ENCODE measurements at places on chromosomes 5 and 9.

DNA sequence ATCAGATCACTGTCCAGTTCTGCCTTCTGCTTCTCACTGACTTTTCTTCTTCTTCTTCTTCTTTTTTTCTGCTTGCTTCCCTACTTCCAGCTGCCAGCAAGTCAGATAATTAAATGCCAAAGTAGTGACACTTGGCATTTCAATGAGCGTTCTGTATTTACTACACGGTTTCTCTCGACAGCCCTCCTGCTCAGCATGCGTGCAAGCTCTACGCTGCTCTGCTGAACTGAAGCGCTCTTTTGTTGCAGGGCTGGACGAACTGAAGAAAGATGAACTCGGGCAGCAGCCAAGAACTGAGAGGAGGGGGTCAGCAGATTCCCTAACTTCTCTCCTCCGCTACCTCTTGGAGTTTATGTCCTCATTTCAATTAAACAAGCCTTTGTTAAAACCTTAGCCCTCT is 319.1 kb downstream of the GLIS3 start:
- no peak for DNase-seq

GRCh38 chr9:5799314-5799713 is 33.6 kb downstream of the ERMP1 start:
- DNase-seq: peak; percentile 20

DNA sequence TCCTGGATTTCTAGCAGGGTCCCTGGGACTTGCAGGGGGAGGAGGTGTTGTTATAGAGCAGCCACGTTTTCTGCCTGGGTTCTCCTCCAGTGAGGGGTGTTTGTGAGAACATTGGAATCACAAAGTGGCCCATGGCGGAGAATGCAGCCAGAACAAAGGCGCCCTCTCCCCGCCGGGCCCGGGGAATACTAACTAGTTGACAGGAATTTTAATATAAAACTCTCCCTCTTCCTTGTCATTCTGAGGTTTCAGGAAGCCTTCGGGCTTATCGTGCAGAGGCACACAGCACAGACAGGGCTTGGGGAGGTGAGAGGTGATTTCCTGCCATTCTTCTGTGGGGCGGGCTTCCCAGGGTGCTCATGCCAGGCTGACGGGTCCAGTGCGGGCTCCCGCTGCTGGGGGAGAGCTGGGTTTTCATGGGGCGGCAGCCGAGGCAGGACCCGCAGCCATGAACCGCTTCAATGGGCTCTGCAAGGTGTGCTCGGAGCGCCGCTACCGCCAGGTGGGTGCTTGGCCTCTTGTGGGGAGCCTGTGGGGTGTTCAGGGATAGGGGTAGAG is 37.7 kb downstream of the RGS3 start:
- no peak for DNase-seq

DNA sequence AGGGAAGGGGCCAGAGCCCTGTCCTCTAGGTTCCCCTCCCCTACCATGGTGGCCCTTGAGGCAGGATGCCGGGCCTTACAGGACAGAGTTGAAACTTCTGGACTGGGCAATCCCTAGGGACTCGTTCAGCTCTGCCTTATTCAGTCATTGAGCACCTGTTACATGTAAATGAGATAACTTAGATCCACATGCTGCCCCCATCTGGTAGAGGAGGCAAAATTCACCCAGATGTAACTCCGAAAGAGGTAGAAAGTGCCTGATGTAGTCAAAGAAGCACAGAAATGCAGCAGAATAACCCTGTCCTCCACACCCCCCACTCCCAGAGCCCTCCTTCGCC is 1.5 kb downstream of the GGTA1 start:
- peak; percentile 42 for DNase-seq

GRCh38 chr9:96345551-96345950 is 38.0 kb downstream of the SLC35D2 start:
- DNase-seq: no peak

DNA sequence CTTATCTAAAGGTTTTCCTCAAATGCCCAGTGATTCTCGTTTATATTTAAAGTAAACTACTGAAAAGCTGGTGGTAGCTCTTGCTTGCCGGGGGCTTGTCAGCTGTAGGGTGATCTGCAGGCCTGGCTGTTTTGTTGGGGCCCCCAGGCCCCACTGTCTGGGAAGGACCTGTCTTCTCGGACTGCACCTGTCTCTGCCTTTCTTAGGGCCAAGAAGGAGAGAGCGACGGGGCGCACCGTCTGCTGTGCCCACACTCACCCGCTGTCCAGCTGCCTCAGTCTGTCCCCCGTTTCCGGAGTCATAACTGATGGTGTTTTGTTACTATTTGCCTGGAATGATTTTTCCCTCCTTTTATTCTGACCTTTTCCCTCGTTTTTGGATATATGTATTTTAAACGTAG is 94.1 kb upstream of the CACNA1B start:
- DNase-seq: no peak

- DNase-seq: no peak
Measured at GRCh38 chr5:20340126-20340525, 352.1 kb upstream of the CDH18 start.

GRCh38 chr9:137705906-137706305 is 87.1 kb downstream of the EHMT1 start:
- no peak for DNase-seq

GRCh38 chr9:21837501-21837900 is 35.1 kb downstream of the MTAP start:
- DNase-seq: no peak

DNA sequence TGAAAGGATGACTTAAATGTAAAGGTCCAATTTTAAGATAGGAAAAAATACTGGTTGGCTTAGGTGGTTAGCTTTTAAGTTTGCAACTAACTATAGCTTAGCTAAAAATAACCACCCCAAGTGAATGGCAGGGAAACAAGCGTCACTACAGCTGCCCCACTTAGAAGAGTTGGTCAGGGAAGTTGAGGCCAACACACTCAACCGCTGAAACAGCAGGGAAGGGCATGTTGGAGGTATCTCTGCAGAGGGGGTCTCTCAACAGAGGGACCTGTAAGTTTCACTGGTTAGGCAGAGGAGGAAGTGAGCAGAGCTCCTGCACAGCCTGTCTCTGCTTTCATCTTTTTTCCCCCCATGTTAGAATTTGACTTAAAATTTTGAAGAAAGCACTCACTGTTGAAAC is 75.3 kb downstream of the LHFPL2 start:
- no peak for DNase-seq

- no peak for DNase-seq
Measured at GRCh38 chr5:178649580-178649979, 22.7 kb upstream of the CLK4 start.

DNA sequence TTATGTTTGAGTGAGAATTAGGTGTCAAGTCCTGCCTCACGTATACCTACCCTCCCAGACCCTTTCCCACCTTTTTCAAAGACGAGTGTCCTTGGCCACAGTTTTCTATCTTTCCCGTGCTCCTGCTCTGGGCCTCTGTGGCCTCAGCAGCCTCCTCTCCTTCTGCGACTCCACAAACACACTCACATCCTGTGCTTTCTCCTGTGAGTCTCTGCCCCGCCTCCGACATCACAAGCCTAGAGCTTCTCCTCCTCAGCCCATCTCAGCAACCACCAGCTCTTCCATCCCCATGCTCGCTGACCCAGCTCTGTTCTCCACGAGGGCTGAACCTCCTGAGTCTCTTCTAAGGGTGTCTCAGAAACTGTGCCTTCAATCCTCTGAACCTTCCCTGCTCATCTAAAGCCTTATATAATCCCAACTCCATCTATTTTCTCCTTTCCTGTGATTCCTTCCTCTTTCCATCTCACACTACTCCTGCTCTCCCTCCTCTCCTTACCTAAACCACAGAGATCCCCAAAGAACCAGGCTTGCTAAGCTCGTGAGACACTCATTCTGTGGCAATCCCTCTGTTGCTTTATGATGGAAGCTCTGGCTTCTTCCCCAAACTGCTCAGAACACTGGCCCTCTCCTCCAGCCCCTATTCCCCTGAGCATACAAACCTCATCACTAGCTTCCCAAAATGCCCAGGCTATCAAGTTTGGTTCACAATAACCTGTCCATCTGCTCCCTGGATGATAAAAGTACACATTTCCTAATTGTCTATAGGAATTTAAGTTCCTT is 55.2 kb downstream of the RASEF start:
- no peak for DNase-seq

- DNase-seq: no peak
Measured at GRCh38 chr5:12861886-12862654, 957.8 kb upstream of the CTNND2 start.

DNA sequence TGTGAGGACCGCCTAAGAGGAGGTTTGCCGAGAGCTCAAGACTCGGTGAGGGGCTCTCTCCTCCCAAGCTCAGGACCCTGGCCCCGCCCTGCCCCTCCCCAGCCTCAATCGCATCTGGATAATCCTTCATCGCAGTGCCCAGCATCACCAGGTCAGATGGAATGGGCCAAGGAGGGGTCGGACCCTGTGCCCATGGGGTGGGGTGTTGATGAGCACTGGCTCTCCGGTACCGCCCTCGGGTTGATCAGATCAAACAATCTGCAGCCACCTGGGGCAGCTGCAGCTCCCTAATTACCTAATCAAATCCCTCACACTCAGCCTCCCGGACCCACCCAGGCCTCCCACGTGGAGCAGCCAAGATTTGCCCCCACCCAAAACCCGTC is 24.4 kb upstream of the TDRD7 start:
- no peak for DNase-seq

DNA sequence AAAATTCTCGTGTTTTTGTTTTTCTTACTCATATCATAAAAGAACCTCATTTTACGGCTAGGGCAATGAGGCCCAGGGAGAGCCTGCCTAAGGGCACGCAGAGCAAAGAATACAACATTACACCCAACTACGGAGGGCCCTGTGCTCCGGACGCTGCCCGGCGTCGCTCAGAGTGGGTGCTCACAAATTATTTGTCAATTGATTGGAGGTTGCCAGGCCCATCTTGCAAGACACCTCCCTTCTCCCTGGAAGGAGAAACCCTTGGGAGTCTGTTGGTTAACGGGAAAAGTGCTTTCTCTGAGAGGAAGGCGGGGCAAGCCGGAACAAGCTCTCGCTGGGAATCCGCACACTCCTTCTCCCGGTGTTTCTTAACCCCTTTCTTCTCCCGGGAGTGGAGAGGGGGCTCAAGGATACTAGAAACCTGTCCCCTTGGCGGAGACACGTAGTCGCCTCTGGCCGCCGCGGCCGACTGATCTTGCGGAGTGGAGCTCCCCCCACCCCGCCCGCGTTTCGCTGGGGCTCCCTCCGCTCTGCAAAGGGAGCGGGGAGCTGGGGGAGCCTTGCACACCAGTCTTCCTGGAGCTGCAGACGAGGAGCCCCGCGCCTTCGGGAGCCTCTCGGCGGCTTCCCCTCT is 599.3 kb upstream of the SGCD start:
- DNase-seq: no peak

DNA sequence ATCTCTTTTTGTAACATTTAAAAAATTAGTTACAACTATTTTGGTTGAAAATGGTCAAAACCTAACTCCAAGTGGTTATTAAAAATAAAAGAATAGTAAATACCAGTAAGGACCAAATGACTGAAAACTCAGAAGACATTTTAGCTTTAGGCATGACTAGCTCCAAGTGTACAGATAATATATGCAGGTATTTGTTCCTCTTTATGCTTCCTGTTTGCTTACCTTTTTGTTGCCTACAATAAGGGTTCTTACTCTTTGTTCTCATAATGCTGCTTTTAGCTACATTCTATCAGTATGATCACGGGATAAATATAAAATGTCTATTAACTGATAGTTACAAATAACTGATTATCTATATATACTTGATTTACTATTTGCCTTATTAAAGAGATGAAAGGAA is 259.6 kb downstream of the CDH12 start:
- DNase-seq: no peak

- DNase-seq: no peak
Measured at GRCh38 chr9:5453673-5454072, 3.3 kb downstream of the CD274 start.

DNA sequence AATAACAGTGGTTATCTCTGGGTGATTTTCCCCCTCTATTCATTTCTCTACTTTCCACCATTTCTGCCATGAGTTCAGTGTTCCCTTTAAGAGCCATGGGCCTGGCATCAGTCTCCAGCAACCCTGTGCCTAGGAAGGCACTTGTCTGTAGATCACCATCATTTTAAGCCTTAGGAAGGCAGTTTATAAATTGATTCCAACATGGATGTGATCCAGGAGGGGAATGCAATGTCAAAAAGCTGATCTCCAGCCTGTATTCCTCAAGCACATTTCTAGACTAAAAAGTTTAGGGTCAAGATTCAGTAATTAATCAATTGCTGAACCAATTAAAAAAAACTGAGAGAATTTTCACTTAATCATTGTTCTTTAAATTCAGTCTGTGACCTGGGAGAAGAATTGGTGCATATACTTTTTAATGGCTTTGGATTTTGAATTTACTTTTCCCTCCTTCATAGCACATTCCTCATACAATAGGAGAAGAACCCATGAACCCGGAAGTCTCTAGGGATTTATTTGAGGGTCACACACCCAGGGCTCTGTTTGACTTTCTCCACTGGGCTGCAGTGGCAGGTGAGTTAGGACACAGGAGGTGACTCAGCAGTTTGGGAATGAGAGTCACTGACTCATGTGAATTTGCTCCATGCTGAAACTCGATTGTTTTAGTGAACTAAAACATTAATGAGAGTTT is 6.1 kb upstream of the ERMP1 start:
- DNase-seq: no peak

- no peak for DNase-seq
Measured at GRCh38 chr5:142784401-142784955, 14.3 kb downstream of the ARHGAP26 start.

DNA sequence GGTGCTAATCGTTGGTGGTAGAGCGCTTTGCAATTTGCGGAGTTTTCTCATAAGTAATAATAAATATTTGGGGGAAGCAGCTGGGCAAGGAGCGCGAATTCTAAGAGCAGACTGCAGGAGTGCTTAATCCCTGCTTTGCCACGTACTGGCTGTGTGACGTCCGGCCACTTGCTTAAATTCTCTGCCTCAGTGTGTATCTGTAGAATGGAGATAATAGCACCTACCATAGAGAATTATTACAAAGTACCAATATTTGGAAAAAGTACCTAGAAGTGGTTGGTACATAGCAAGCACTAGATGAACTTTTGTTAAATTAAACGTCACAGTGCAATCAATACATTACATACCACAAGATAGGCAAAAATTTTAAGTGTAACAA is 598 bp upstream of the TMED7 start:
- no peak for DNase-seq

GRCh38 chr5:61186634-61187033 is 24.4 kb upstream of the SMIM15 start:
- no peak for DNase-seq

GRCh38 chr9:92242260-92243136 is 51.0 kb downstream of the IARS1 start:
- no peak for DNase-seq

DNA sequence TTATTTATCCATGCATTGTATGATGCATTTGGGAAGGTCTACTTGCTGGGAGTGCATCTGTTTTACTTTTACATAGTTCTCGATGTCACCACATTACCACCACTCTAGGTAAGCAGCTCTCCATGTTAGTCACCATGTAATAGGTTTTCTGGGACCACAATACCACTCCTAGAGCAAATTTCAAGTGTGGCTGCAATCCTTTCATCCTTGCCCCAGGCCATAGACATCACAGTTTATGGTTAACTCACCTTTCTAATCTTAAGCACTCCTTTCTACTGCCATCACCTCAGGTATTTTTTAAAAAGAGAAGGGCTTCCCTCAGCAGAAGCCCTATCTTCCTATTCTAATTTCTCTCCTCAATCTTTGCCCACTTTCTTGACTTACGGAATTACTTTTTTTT is 354.1 kb downstream of the PLK2 start:
- DNase-seq: no peak

Data from CD4-positive, alpha-beta T cell treated with Interleukin-21 for 1 hour (primary cell).